ENCODE measurements at places on chromosomes 2 and 18.

DNA sequence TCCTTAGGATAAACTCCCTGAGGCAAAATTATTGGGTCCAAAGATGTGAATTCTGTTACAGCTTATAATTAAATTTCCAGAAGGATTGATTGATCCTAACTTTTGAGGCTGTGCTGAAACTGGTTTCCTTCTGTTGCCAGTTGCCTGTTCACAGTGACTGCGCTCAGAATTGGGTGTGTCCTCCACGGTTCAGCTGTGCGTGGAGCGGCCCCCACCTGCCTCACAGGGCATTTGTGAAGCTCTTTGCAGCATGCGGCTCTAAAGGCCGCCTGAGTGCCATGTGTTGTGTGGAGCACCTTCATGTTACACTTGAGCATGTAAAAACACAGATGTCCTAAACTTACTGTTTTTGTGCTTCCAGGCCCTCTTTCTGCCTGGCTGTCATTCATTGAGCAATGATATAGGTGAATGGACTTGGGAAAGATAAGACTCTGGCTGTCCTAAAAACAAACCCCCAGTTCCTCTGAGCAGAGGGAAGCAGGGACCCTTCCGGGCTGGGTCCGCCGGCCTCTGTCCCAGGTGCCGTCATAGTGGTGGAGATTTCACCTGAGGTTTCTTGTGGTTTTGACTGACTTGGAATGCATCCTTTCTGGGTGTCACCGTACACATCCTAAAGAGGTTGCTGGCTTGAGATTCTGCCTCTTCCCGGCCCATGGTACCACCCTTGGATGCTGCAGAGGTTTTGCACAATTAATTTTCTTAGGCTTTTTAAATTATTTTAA, 173.6 kb downstream of the LDLRAD4 start:
- DNase-seq = no peak

DNA sequence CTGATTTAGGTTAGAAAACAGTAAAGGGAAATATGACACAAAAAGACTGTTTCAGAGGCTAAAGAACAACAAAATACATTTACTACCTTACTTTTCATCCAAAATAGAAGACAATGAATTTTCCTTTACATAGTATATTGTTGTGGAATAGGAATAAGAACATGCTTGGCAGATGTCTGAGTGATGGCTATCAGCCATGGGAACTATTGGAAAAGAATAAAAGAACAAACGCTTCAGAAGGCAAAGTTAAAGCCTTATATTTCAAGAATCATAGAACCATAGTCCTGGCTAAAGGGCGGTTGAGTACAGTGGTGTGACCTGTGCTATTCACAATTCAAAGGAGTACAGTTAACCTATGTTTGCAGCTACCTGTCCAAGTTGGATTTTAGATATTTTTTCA, 73.9 kb upstream of the NRXN1 start:
- no peak for DNase-seq

GRCh38 chr2:213848631-213849030, 562.2 kb upstream of the VWC2L start:
- no peak for DNase-seq

DNA sequence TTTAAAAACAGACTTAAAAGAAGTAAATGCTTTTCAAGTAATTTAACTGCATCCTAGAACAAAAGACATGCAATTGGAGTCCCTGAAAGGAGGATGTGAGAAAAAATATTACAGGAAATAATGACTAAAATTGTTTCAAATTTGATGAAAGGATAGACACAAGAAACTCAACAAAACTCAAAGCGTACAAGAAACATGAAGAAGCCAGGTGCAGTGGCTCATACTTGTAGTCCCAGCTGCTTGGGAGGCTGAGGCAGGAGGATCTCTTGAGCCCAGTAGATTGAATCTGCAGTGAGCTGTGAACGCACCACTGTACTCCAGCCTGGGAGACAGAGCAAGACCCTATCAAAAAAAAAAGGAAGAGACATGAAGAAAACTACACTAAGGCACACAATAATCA, 118.1 kb upstream of the SLC39A10 start:
- no peak for DNase-seq

GRCh38 chr2:5409898-5410381, 282.2 kb upstream of the SOX11 start:
- DNase-seq = peak; percentile 79

- DNase-seq = no peak
Observed at GRCh38 chr2:178530625-178531142, 50.4 kb downstream of the PLEKHA3 start.

DNA sequence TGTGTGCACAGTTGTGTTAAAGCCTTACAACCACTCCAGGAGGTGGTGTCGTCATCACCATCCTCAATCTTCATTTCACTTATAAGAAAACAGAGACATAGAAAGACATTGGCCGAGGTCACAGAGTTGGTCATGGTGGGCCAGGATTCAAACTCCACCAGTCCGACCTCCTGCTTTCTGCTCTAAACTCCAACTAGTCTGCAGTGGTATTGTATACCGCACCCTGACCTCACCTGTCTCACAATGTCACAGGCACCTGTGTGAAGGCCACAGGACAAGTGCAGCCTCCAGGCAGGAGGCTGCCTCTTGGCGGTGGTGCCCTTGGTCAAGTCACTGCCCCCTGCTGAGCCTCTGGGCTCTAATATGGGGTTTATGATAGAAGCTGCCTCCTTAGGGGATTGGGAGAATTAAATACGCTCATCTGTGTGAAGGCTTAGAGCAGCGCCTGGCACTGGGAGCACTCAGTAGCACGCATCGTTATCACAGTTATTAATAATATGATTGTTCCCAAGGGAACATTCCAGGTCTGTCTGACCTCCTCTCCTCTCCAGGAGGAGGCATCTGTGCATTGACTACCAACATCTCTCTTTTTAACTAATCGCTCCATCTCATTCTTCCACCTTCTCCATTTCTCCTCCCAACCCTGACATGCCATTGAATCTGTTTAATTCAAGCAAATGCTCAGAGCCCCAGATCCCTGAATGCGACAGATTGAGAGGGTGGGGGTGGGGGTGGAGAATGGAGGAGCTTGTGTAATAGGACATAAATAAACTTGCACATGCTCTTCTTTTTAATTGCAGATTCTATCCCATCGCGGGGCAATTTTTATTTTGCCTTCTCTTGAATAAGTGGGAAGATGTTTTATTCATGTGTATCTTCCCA, 112.7 kb downstream of the MCFD2 start:
- DNase-seq = no peak

GRCh38 chr18:78979730-78980278, at the start of gene SALL3:
SALL3 (plus strand) TSS chr18:78979818; CDS start chr18:78980275, 457 bp downstream.
- peak; percentile 29 for DNase-seq

DNA sequence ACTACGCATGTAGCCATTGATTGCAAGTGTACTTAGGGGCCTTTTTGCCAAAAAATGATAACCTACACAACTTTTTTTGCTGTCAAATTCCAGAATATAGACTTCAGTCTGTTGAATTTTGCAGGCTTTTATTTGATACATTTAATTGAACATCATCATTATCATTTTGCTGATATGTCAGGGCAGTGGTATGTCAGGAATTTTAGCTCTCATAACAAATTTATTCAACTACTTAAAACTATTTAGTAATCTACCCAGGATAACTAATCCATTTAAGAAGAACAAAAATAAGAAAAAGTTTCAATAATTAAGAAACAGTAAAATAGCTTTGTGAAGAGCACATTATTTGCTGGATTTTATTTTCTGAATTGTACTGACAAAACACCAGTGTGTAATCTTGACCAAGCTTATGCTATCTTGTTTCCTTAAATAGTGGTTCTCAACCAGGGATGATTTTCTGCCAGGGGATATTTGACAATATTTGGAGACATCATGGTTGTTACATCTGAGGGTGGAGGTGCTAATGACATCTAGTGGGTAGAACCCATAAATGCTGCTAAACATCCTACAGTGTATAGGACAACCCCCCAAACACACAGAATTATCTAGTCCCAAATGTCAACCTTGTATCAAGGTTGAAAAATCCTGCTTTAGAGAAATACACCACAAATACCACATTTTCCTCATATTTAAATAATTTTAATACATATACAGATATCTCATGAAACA, 12.1 kb upstream of the TTN start:
- no peak for DNase-seq

Data from NCI-H510A (cell line).